ENCODE measurements at places on chromosomes 11 and 22.

GRCh38 chr22:44100411-44100810, 76.3 kb downstream of the PARVB start:
- no peak for DNase-seq

DNA sequence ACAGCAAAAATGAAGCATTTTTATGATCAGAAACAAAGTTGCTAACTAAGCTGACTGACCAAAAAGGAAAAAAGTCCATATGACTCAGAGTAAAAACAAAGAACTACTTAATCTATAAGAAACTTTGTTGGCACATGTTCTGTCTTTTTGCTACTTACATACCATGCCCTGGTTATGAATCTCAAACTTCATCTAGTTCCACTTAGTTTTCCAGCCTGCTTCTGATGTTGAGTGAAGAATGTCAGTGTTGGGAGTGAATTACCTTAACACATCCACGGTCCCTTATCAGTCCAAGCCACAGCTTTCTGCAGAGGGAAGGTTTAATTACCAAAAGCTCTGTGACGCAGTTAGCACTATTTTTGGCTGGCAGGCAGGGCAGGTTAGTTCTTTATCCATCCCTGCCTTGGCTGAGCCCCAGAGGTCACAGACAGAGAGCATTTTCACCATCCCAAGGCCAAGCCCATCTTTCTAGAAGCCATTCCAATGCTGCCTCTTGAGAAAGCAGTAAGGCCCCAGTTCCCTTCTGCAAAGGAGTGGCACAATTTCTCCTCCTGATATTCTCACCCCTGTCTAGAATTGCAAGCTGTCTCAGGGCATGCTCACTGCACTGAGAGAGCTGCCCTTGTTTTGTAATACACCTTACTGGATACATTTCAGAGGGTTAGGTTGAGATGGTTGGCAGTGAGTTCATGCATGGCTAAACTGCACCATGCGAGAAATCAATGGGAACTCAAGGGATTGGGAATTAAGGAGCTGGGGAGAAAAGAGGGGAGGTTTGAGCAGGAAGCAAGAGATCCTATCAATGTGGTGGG, 67.1 kb downstream of the SLC1A2 start:
- no peak for DNase-seq

DNA sequence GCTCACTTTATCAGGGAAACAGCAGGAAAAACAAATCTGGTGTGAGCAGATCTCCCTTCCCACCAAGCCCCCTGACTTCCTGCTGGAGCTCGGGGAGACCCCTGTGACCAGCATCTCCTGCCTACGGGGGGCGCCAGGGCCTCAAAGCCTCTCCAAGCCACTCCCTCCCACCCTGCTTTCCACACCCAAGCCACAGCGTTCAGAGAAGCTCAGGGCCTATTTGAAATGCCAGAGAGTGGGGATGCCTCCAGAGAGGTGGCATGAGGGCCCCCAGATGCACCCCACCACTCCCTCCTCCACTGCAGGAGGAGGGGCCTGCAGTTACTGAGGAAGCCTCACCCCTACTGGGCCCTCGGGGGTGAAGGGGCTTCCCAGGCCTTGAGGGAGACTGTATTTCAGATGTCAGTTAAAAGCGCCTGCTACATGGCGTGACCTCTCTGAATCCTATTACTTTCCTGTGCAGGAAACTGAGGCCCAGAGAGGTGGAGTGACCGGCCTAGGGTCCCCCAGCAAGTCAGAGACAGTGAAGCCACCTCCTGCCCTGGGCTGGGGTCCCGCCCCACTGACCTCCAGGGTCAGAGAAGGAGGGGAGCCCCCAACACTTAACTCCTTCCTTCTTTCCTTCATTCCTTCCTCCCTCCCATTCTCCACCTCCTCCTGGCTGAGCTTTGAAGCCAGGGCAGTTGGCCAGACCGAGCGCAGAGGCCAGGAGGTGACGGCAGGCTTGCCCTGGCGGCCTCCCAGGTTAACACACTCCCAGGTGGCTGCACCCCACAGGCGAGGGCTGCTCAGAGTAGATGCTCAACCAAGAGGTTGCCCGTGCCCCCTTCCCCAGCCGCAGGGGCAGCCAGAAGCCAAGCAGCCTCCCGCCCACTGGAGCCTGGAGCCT, 6.0 kb upstream of the CDKN1C start:
- no peak for DNase-seq

DNA sequence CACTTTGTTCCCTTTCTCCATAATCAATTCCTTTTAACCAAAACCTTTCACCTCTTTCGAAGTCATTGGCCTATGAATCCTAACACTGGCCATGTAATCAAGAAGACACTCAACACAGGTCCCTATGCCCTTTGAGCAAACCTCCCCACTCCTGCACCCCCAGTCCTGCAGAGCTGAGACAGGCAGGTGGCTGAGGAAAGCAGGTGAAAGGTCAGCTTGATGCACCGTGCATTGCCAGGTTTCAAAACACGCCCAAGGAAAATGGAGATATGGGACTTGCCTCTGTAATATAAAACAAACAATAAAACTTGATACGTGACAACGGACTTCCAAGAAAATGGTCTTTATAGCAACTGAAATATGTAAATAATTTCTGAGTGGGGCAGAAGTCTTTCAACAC, 10.6 kb downstream of the CPT1A start:
- no peak for DNase-seq

GRCh38 chr11:59842316-59842715, 3.0 kb downstream of the CBLIF start:
- DNase-seq, result no peak

GRCh38 chr11:16028419-16028818, 327.9 kb downstream of the SOX6 start:
- no peak for DNase-seq

- DNase-seq, result no peak
Observed at GRCh38 chr11:89420981-89421380, 70.2 kb downstream of the NOX4 start.

DNA sequence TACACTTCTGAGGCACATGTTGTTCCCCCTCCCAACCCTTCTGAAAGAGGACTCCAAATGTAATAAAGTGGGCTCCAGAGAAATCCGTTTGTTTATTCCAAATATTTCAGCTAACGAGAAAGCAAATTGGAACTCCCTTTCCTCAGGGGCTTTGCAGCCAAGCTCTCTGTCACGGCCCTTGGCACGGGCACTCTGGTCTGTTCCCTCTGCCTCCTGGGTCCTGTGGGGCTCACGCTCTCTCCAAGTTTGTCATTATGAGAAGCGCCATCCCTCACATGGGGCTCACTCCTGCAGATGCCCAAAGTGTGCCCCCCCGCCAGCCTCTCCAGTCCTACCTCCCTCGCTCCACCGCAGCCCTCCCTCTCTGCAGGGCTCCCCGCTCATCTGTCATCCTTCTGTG, 125.4 kb upstream of the POU2AF2 start:
- no peak for DNase-seq

GRCh38 chr11:119368121-119369034, 13.1 kb downstream of the USP2 start:
- no peak for DNase-seq

GRCh38 chr11:42631220-42631843, 680.5 kb upstream of the API5 start:
- DNase-seq, result no peak

GRCh38 chr22:17906978-17907747, 117.2 kb downstream of the MICAL3 start:
- DNase-seq, result no peak

DNA sequence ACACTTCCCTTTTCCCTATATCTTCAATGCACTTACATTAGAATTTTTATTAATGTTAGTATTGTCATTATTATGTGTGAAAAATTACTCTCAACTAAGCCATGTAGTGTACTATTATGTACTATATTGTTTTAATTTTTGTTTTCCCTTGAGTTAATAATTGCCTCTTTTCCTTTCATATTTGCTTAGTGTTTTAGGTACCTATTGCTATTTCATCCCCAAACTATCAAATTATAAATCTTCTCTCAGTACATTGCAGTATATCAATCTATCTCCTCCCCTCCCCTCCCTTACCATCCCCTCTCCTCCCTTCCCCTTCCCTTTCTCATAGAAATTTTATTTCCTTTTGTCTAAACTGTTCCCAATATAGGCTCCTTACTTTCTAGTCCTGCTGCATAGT, 12.8 kb upstream of the TENM4 start:
- DNase-seq, result no peak

DNA sequence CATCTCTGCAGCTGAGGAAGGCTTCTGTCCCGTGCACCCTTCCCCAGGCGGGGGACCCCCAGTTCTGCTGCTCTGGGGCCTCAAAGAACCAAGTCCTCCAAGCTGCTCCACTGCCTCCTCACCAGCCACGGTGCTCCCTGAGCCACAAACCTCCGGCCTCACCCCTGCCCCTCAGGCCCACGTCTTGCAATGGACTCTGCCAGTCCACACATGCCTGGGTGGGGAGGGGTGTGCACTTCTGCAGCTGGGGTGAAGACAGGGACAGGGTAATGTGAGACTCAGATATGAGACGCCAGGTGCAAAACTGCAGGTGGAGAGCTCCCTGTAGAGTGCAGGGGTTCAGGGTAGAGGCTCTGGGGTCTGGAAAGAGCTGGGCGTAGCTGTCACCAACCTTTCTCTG, 3.2 kb upstream of the PTDSS2 start:
- no peak for DNase-seq

DNA sequence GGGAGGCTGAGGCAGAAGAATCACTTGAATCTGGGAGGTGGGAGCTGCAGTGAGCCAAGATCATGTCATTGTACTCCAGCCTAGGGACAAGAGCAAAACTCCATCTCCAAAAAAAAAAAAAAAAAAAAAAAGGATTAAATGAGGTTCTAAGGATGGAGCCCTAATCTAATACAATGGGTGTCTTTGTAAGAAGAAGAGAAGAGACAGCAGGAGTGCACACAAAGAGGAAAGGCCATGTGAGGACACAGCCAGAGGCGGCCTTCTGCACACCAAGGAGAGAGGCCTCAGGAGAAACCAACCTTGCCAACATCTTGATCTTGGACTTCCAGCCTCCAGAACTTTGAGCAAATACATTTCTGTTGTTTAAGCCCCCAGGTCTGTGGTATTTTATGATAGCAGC, 66.6 kb upstream of the CECR2 start:
- no peak for DNase-seq

GRCh38 chr11:115869780-115870431, 365.7 kb upstream of the CADM1 start:
- DNase-seq, result peak; percentile 23

DNA sequence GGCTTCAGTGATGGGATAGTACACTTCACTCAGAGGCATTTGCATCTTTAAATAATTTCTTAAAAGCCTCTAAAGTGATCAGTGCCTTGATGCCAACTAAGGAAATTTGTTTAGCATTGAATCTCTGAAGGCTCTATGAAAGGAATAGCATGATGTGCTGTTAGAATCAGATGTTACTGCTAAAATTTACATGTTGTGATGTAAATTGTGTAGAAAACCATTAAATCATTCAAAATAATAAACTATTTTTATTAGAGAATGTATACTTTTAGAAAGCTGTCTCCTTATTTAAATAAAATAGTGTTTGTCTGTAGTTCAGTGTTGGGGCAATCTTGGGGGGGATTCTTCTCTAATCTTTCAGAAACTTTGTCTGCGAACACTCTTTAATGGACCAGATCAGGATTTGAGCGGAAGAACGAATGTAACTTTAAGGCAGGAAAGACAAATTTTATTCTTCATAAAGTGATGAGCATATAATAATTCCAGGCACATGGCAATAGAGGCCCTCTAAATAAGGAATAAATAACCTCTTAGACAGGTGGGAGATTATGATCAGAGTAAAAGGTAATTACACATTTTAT, 4.6 kb downstream of the MALAT1 start:
- DNase-seq, result no peak

- DNase-seq, result no peak
Observed at GRCh38 chr11:79937676-79938334, 497.0 kb upstream of the TENM4 start.

- DNase-seq, result no peak
Observed at GRCh38 chr11:115202074-115202473, 302.1 kb downstream of the CADM1 start.

DNA sequence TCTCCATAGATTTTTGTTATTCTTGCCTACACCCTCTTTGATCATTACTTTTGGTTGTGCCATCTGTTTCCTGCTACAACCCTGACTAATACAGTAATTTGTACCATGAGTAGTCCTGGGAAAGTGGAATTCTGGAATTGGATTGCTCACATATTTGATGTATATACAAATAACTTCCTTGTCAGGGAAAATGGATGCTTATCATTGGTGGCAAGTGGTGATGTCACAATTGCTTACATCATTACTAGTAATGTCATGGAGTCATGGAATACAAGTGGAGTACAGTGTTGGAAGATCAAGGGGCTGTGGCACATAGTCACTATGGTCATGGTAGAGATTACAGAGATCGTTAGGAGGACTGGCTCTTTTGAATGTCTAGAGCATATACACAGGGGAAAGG, 24.4 kb downstream of the AASDHPPT start:
- DNase-seq, result no peak

DNA sequence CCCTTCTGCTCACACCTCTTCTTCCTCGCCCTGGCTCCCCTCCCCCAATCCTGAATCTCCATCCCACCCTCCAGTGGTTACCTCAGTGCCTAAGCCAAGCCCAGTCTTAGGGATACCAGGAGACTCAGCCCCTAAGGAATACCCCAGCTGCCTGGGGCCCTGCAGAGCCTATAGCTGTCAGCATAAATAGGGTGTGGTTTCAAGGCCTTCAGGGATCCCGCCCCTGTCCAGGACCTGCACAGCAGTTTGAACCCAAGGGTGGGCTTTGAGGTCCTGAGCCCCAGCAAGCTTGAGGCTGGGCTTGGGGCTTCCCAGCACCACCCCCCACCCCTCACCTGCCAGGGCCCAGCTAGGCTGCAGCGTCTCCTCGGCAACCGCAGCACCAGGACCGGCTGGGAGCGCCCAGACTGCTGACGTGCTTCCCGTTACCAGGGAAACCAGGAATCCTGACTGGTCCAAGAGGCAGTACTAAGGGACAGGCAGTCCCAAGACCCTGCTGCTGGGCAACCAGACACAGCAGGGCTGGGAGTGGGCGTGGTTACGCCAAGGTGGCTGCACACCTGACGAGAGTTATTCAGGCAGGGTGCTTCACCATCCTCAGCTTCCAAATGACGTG, 13.7 kb downstream of the APBB1 start:
- no peak for DNase-seq

GRCh38 chr11:108694846-108695245, 30.0 kb downstream of the DDX10 start:
- no peak for DNase-seq

DNA sequence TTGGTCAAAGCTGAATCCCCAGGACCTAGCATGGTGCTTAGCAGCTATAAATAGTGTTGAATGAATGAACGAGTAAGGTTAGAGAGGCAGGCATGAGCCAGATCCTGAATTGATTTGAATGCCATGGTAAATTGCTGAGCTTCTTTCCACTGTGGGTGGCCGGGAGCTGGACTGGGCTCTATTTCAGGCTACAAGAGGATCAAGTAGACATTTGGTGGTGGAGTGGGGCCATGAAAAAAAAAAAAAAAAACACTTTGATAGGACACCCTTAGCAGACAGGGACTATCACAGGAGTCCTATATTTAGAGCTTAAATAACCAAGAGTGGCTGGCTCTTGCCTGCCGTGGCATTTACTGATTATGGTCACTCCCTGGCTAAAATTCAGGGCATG, 77.6 kb downstream of the MIAT start:
- DNase-seq, result no peak

GRCh38 chr11:19725379-19726079, 12.9 kb downstream of the NAV2 start:
- DNase-seq, result no peak

- DNase-seq, result no peak
Observed at GRCh38 chr22:34588871-34589545, 476.9 kb upstream of the ISX start.
